ENCODE measurements at places on chromosomes 3 and 15.
A peak's percentile ranks its signal among the peaks of the same experiment; 100 is the strongest.

- DNase-seq: no peak
Observed at GRCh38 chr3:62378921-62379320, 5.6 kb upstream of the FEZF2 start.

GRCh38 chr15:31223478-31224350, 102.9 kb upstream of the KLF13 start:
- no peak for DNase-seq

DNA sequence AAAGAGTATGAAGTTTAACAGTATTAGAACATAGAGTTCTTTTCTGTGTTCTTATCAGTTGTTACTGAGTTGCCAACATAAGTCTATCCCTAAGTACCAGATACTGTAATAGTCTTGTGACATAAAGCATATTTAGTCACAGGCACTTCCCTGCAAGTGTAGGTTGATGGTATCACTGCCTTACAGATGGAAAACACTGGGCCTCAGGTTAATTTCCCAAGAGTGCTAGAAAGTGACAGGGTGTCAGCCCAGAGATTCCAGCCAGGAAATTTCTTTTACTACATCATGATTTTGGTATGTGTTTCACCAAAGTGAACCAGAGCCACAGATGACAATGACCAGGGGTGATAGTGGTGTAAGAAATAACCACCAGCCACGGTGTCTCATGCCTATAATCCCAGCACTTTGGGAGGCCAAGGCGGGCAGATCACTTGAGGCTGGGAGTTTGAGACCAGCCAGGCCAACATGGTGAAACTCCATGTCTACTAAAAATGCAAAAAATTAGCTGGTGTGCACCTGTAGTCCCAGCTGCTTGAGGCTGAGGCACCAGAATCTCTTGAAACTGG, 3.2 kb downstream of the EIF1B start:
- DNase-seq: no peak

DNA sequence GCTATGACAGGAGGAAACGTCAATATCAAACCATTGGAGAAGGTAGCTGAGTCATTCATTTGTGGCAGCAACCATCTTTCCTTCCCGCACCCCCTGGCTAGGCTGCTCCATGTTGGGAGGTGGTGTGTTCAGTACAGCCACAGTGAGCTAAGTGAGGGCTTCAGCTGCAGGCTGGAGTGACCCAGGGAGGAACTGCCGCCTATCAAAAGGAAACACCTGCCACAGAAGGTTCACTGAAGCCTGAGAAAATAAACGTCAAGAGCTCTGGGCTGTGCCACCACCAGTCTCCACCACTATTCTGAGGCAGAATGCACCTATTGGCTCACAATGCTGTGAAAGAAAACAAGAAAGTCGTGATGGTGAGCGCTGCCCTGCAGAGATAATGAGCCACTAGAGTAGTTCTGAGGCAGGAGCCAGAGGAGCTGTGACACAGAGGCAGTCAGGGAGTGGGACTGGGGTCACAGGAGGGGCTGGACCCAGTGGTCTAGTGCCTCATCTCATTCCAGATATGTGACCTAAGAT, 34.8 kb upstream of the CD47 start:
- peak; percentile 47 for DNase-seq

- DNase-seq: no peak
Observed at GRCh38 chr3:156710429-156710828, 36.0 kb downstream of the TIPARP start.

DNA sequence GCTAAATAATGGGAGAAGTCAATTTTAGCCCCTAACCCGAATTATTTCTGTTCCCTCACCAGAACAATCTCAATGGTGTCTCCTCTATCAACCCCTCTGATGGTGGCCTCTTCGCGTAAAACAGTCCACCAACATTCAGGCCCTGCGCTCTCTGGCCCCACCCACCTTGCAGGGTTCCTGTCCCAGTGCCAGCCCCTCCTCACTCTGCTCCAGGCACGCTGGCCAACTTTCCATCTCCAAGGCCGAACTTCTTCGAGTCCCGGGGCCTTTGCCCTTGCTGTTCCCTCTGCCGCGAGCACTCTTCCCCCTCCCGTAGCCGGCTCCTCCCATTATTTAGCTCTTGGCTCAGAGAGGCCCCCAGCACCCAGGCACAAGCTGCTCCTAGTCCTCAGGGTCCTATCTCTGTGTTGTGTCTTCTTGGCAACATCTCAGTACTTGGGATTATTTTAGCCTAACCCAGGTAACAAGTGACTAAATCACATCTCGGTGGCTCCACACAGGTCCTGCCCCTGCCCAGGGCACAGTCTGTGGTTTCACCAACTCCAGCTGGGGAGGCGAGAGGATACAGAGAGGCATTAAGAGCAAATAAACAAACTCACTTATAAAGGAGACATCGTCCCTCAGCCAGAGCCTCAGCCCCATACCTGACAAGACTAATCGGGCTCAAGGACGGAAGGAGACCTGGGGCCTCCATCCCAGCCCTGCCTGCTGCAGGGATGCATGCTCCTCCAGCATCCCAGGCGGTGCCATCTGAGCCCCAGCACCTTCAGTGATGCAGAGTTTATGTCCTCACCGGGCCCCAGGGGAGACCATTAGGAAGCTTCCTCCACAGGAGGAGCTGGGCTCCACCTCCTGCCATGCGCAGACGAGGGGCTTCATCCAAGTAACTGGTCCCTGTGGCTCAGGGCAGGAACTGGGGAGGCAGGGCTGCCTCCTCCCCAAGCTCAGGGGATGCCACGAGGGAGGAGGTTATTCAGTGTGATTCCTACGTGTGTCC, 19.7 kb upstream of the IQSEC1 start:
- no peak for DNase-seq

DNA sequence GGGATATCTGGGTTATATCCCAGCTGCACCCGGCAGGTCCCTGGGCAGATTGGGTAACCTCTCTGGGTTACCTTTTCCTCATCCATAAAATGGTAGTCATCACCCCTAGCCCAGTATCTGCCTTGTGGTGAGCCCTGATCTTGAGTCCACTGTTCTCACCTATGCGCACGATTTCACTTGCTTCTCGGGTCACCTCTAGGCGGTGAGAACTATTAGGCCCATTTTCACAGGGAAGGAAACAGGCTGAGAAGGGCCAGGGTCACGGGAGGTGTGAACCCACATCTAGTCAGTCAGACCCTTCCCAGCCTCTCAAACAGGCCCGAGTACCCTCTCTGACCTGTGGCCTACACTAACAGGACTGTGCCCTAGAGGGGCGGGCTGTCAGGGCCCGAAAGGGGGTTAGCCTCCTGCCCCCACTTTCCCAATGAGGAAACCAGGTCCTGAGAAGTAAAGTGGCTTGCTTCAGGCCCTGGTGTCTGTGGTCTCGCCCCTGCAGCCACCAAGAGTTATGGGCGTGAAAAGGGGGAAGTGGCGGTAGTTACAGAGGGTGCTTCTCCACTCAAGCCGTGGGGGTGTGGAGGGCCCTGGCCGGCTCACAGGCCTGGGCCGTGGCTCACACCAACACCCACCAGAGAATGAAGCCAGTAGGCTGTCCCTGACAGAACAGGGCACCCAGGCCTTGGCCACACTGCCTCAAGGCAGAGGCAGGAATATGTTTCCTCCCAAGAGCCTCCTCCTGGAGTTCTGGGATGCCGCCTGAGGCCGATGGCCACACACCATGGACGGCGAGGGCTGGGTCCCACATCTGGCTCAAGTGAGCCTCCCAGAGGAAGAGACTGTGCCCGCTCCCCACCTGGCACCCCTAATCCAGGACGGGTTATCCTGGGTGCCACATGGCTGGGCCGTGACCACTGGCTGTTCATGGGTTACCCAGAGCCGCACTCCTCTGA, 19.5 kb downstream of the PSTPIP1 start:
- no peak for DNase-seq

DNA sequence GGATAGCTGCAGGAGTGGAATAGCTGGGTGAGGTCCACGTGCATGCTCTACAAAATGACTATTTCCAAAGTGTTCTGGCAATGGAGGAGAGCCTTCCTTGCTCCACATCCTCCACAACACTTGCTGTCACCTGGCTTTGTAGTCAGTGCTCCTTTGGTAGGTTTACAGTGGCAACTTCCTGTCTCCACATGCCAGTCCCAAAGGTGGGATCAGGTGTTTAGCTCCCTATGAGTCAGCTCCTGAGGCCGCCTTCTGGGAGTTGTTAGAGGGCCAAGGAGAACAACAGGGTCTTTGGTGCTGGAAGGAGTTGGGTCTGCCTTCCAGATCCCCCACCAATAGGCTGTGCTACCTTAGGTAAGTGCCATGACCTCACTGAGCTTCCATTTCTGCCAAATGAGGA, 15.3 kb upstream of the LIMD1 start:
- no peak for DNase-seq

GRCh38 chr3:194395778-194396538, 3.1 kb downstream of the GP5 start:
- DNase-seq: peak; percentile 17

- DNase-seq: no peak
Observed at GRCh38 chr3:176615826-176616225, 581.5 kb downstream of the TBL1XR1 start.

- no peak for DNase-seq
Observed at GRCh38 chr3:195054311-195054710, 216.6 kb downstream of the XXYLT1 start.

GRCh38 chr3:75075158-75075557, 460.7 kb upstream of the CNTN3 start:
- DNase-seq: no peak

DNA sequence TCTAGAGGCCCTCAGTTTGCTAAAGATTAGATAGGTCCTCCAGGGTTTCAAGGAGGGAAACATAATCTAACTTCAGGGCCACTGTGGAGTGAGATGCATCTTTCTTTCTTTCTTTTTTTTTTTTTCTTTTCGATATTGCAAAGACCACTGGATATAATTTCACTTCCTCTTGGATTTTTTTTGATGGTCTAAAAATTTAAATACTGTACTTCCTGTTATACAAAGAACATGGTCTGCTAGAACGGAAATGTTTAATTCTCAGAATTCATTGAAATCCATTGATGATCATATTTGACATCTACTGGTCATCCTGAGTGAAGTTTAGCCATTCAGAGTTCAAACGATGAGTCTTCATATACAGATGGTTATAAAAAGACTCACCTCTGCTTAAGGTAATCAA, 808.8 kb upstream of the LMCD1 start:
- no peak for DNase-seq

DNA sequence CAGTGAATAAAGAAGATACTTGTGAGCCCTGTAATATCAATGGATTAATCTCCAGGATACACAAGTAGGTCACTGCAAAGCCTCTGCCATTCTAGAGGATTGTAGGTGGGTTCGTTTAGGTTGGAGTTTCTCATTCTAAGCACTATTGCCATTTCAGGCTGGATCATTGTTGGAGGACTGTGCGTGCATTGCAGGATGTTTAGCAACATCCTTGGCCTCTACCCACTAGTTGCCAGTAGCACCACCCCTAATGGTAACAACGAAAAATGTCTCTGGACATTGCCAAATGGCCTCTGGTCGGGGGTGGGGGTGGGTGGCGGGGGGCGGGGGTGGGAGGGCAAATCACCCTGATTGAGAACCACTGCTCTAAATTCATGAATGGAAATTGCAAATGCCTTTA, 4.9 kb upstream of the IFT57 start:
- no peak for DNase-seq

GRCh38 chr15:92617549-92618520, 37.7 kb downstream of the FAM174B start:
- no peak for DNase-seq

DNA sequence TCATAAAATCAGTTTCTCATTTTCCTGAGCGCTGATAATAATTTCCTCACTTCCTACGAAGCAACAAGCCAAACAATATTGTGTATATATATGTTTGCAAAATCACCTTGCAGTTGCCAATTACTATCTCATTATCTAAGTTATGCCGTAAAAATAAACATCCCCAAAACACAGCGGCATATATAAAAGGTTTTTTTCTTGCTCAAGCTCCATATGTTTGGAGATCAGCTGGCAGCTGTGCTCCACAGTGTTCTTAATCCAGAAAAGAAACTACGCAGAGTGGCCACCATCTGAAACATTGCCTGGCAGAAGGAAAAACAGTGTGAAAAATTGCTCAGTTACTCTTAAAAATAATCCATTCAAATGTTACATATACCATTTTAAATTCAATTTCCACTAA, 951.4 kb downstream of the PLOD2 start:
- no peak for DNase-seq

- DNase-seq: no peak
Observed at GRCh38 chr3:112815981-112816380, 30.7 kb downstream of the CD200R1L start.

- DNase-seq: no peak
Observed at GRCh38 chr15:94621736-94622135, 390.4 kb downstream of the MCTP2 start.

DNA sequence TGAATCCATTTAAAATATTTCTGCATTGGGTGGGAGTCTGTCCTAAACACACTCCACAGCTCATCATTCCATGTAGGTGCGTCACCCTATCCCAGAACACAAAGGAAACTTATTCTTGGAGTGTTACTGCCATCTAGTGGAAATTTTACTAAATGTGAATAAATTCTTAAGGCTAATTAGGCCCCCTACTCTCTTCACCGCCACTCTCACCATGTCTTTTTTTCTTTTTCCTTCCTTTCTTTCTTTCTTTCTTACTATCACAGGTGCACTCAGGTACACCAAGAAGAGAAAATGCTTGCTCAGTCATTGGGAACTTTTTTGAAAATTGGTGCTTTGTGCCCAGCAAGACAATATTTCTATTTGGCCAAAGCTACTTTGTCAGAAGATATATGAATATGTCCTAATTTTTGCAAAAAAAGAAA, 26.4 kb upstream of the ATP8B4 start:
- no peak for DNase-seq

DNA sequence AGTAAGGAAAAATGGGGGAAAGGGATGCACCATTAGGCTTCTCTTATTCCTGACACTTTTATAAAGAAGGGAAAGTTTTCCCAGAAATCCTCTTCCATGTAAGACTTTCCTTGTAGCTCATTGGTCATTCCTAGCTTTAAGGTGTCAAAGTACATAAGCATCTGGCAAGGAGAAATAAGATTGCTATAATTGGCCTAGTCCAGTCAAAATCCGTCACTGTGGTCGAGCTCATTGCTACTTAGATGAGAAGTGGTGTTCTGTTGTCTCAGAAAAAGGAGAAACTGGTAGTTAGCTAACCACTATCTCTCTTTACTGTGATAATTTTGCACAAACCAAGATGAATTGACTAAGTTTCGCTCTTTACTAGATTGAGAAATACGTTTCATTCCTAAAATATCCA, 370.1 kb downstream of the CNTN4 start:
- DNase-seq: no peak

- DNase-seq: peak; percentile 68
Observed at GRCh38 chr15:66946578-66947164, 118.7 kb upstream of the SMAD3 start.

GRCh38 chr3:144273601-144274000, 302.0 kb downstream of the DIPK2A start:
- DNase-seq: no peak
